ENCODE measurements at places on chromosomes 16 and 17.
A peak's percentile ranks its signal among the peaks of the same experiment; 100 is the strongest.

DNA sequence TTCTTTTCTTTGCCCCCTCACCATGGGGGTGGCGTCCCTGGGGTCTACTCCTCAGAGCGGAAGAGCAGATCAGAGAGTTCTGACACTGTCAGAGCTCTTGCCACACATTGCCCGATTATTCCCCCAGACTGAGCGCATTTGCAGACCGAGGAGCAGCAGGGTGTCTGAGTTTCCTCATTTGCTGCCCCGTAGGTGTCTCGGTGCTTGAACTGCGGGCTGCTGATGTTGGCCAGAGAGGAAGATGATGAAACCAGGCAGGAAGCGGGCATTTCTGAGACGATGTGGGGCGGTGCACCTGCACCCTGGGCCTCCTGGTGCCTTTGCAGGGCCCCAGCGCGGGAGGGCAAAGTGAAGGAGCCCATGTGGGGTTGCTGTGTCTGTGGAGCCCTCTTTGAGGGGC, 55.2 kb downstream of the ARSG start:
- DNase-seq: no peak

DNA sequence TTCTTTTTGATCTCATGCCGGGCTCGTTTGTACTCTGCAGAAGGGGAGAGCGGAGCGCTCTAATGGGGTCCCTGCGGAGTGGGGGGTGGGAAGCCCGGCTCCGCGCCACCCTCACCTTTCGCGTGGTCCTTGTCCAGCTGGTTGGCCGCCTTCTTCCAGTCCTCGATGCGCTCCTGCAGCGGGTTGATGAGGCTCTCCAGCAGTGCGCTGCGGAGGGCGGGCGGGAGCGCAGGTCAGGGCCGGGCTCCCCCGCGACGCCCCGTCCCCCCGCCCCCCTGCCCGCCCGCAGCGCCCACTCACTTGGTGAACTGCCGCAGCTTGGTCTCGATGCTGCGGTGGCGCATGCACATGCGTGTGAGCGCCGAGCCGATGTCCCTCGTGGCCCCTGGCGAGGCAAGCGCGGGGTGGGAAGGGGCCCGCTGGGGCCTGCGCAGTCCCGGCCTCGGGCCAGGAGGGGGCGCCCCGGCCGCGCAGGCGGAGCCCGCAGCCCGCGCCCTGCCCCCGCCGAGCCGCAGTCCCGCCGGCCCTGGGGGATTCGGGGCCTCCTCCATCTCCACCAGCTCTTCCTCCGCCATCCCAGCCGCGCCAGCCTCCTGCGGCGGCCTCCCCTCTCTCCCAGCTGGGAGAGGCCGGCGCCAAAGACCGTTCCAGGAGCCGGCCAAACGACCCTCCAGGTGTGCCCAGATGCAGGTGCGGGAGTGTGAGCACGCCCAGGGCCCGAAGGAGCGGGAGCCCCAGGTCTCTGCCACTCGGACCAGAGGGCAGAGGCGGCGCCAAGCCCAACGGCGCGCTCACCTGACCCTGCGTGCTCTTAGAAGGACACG, 6.0 kb downstream of the MTSS2 start:
- no peak for DNase-seq

DNA sequence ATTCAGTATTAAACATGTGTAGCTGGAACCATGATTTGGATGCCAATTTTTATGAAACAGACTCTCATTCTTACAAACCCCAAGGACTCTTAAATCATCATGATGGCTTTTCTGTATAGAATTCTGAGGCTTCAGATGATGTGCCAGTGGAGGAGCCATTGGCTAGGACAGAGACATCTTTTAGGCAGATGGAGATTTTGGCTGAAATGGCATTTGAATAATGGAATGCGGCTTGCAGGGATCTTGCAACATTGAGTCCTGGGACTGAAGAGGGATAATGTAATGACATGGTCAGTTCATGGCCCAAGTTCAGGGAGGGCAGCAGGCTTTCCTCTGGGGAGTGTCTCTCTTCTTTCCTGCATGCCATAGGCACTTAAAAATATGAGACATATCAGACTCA, 172.4 kb downstream of the ABCA8 start:
- DNase-seq: peak; percentile 65

- peak; percentile 17 for DNase-seq
These were observed 70.9 kb downstream of the CNGB1 start for GRCh38 chr16:57899771-57900661.

DNA sequence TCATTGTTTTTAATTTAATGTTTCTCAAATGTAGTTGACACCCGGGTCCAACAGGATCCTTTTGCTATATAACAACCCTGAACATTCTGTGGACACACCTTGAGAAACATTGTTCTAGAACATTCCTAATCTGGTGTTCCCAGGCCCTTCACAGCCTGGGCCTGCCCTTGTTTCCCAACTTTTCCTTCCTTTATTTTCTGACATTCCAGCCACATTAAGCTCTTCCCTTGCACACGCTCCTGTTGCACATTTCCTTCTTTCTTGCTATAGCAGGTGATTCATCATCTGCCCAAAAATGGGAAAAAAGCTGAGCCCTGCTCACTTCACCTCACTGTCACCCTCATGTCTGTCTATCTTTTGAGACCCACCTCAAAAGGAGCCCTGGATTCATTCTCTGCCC, 67.9 kb upstream of the MARCHF10 start:
- no peak for DNase-seq

GRCh38 chr17:39144416-39144840, 7.0 kb downstream of the PLXDC1 start:
- peak; percentile 67 for DNase-seq
